ENCODE measurements at places on chromosomes 5 and 9.

GRCh38 chr5:8241558-8241957 lies 372.6 kb downstream of the MTRR start:
- no peak for DNase-seq

GRCh38 chr5:59034498-59035186 lies 451.8 kb downstream of the RAB3C start:
- DNase-seq: peak; percentile 65

GRCh38 chr9:69107771-69108170 lies 66.3 kb upstream of the TJP2 start:
- DNase-seq: no peak

GRCh38 chr9:20022410-20022809 lies 233.6 kb upstream of the SLC24A2 start:
- no peak for DNase-seq

DNA sequence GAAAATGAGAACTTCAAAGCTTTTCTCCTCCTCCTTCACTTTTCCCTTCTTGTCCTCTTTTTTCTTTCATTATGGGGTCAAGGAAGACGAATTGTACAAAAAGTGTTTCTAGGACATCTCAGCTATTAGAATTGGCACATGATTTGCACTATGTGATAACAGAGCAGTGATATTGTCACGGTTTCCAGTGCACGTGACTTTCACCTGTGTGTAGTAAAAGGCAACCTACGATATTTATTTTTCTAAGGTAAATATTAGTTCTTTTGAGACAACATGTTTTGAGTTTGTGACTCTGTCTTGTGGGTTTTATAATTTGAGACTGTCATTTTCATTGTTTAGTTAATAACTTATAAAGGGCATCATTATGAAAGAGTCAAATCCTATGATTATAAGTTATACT lies 213.1 kb downstream of the PSAT1 start:
- no peak for DNase-seq

- peak; percentile 59 for DNase-seq
Measured at GRCh38 chr5:157342822-157343402, 77.0 kb downstream of the CYFIP2 start.

GRCh38 chr5:138833080-138833479 lies 42.1 kb downstream of the LRRTM2 start:
- DNase-seq: no peak

DNA sequence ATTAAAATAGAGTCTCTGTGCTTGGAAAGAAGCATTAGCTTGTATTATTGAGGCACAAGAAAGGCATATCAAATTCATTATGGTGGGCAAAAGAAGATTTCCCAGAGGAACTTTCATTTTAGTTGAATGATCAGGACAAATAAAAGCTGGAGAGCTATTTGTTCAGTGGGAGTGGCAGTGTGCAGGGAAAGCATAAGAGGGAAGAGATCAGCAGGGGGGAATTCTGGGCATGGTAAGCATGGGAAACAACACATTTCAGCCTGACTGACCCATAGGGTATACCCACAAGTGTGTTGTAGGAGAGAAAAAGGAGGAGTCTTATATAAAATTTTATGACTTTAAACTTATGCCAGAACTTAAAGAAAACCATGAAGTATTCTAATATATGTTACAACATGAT lies 167.7 kb upstream of the RASA1 start:
- no peak for DNase-seq

DNA sequence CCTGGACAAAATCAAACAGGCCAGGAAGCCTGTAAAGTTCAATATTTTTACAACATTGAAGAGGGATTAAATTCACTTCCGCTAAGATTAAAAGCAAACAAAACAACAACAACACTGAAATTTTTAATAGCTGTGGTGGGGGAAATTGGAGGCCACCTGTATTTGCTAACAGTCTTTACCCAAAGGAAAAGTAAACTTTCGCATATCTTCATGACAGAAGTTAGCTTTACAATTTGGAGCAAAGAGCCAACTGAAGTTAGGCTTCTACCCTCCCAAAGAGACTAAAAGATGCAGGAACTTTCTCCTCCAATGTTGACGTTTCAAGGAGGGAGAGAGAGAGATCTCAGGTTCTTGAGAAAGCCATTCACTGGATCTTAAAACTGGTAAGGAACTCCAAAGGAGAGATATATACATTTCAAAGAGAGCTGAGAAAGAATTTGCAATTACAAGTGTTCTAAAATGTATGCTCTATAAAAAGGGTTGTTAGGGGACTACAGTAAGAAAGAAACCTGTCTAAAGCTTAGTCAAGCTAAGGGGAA lies 349.2 kb upstream of the CDH9 start:
- no peak for DNase-seq

GRCh38 chr5:181044662-181045305 lies 4.7 kb downstream of the BTNL9 start:
- DNase-seq: no peak

- no peak for DNase-seq
Measured at GRCh38 chr5:37640088-37640487, 199.8 kb downstream of the GDNF start.

- DNase-seq: no peak
Measured at GRCh38 chr5:116814626-116815385, 240.2 kb upstream of the SEMA6A start.

DNA sequence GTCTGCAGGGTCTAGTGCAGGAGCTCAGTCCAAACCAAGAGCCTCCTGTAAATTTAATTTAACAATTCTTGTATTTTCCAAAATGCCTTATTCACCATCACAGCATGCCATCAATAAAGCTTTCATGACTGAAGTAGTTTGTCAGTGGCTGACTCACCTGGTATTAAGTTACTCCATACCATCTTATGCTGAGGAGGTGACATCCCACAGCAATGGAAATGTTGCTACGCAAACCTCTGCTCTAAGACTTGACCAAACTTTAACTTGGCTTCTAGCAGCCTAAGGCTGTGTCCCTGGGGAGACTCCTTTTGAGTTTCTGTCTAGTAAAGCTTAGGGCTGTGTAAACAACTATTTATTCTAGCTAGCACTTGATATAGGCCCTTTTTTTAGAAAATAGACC lies 1231.3 kb upstream of the CDH18 start:
- DNase-seq: no peak

DNA sequence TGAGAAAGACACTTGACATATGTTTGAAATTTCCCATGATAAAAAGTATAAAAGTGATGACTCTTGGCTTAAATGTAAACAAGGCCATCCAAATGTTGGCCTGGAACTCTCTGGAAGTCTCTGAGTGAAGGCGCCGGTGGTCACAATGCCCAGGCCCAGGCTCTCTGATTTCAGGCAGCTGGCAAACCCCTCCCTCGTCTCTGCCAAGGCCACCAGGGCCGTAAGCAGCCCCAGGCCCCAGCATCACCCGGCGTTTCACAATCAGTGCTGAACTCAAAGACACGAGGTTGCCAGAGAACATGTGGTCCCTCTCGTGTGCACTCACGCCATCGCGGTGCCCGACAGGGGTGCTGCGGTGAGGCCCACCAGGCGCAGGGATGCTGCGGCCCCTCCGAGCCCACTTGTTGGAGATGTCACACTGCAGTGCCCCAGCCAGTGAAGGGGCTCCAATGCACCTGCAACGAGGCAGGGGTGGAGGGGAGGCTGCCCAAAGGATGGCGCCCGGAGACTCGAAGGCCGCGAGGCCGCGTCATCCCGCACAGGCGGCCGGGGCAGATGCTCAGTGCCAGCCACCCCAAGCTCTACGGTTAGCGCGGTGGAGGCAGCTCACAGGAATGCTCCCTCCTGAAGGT lies 15.0 kb downstream of the LPCAT1 start:
- DNase-seq: no peak

DNA sequence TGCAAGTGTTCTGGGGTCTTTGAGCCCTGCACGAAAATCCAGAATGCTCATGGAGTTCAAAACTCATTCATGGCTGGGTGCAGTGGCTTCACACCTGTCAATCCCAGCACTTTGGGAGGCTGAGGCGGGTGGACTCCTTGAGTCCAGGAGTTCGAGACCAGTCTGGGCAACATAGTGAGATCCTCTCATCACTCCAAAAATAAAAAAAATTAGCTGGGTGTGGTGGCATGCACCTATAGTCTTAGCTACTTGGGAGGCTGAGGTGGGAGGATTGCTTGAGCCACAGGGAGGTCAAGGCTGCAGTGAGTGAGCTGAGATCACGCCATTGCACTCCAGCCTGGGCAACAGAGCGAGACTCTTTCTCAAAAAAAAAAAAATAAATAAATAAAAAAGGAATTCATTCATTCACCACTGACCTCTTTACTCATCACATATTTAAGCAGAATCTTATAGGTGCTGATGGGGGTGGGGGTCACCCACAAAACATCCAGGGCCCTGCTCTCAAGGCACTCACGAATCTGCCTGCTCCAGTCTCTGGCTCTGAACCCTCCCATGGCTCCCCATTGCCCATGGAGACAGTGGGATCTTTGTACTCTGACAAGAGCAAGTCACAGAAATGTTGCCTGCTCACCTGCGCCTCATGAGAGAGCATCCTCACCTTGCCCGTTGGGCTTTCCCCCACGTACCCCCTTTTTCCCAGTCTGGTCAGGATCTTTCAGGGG lies 76.7 kb upstream of the IER5L start:
- no peak for DNase-seq

DNA sequence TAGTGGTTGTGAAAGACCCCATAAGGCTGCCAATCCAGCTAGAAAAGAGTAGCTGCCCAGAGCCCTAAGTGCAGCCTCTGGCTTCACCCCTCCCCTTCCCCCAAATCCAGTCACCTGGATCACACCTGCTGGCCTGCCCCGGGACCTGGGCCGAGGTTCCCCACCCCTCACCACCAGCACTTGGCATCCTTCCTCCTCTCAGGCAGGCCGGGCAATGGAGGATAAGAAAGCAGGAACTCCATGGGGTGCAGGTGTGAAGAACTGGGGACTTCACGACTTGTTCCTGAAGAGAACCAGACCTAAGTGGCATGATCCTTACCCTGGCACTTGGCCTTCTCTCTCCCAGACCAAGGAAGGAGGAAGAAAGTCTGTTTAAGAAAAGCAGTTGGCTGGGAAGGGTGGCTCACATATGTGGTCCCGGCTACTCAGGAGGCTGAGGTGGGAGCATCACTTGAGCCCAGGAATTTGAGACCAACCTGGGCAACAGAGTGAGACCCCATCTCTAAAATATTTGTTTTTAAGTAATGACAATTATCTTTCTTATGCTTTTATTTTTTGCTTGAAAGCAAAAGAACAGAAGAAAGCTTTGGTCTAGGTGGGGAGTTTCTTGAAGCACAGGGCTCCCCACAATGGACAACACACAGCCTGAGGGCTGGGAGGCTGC lies 131.1 kb downstream of the PAX5 start:
- no peak for DNase-seq

GRCh38 chr5:170216257-170216864 lies 16.4 kb upstream of the C5orf58 start:
- peak; percentile 73 for DNase-seq

- DNase-seq: no peak
Measured at GRCh38 chr5:33059081-33059480, 348.0 kb downstream of the NPR3 start.

DNA sequence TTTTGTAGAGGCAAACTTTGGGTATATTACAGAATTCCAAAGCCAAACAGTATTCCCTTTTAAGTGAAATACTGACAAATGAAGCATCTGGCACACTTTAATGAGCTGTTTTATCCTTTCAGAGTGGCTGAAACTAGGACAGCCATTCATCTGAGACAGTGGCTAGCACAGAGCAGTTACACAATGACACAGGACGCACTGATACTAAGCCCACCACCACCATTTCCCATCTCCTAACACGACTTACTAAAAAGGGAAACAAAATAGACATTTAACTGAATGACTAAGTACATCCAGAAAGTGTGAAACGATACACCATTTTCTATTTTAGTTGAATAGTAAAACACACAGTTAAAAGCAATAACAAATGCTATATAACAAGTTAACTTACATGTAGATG lies 120.4 kb upstream of the RETREG1 start:
- DNase-seq: no peak

GRCh38 chr9:75385236-75385635 lies 296.9 kb downstream of the OSTF1 start:
- no peak for DNase-seq

- DNase-seq: peak; percentile 52
Measured at GRCh38 chr9:75889577-75889976, 896 bp upstream of the PCSK5 start.

GRCh38 chr5:15702102-15702501 lies 202.1 kb downstream of the FBXL7 start:
- DNase-seq: peak; percentile 34

DNA sequence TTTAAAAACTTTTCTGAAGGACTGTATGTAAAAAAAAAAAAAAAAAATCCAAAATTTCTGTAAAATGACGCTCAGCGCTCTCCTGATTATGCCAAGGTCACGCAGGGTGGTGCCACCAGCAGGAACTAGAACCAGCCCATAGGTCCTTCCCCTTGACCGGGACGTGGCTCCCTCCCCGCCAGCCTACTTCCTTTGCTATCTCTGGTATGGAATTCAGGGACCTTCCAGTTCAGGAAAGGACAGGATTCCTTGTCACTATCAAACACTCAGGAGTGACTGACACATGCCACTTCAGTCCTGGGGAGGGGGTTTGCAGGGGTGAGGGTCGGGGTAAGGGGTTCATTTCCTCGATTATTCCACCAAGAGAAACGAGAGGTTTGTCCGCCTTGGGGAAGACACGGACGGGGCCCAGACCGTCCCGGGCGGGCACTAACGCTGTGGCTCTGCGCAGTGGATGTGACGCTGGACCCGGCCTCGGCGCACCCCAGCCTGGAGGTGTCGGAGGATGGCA lies 18.8 kb downstream of the BTNL9 start:
- no peak for DNase-seq

DNA sequence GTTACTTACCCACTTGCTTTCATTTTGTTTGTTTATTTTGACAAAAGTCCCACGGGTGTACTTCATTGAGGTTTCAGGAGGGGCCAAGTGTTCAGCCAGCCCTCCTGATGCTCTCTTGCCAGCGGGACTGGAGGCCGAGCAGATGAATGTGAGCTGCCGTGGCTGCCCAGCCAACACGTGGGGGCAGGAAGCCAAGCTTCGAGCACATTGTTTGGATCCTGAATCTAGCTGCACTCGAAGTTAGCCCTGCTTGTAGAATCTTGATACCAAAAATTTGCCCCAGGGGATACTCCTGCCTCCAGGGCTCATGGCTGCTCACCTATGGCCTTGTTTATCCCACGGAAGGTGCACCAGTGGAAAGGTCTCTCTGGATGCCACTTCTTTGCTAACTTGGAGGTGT lies 49.3 kb downstream of the RASGEF1C start:
- no peak for DNase-seq

GRCh38 chr5:61651195-61651594 lies 319.1 kb downstream of the ZSWIM6 start:
- no peak for DNase-seq

- DNase-seq: no peak
Measured at GRCh38 chr5:92181656-92182055, 798.5 kb upstream of the ARRDC3 start.

GRCh38 chr5:81631124-81631523 lies 119.8 kb downstream of the SSBP2 start:
- DNase-seq: no peak
